ENCODE measurements at places on chromosomes 6 and 20. TPM values are rescaled to one million over a fixed set of nuclear protein-coding genes. Genes with fewer than 3 reads are reported as not detected.

The SLC9A8 gene
- total RNA-seq = 6.9 TPM

The HMGN4 gene
- 111 TPM for total RNA-seq

DNA sequence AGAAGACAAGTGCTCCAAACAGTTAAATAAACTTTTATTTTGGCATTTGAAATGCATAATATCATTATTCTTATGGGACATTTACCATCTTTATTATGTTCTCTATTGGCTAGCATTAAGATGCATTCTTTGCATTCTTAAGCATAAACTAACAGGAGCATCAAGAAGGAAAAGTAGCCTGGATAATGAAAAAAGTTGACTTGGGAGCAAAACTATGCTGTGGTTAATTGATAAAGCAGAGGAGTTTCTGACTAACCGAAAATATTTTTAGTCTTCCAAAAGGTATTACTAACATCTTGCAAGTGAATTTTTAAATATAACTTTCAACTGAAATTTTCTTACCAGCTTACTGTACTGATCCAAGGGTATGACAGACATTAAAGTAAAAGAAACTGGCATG, 140.3 kb downstream of the FLRT3 start:
- no peaks in the 10 kb centered on the region for H3K36me3 ChIP-seq
- DNase-seq = peak; percentile 83
- H3K27me3 ChIP-seq = no peaks in the 10 kb centered on the region
- H3K4me3 ChIP-seq = no peak overlapping the region

DNA sequence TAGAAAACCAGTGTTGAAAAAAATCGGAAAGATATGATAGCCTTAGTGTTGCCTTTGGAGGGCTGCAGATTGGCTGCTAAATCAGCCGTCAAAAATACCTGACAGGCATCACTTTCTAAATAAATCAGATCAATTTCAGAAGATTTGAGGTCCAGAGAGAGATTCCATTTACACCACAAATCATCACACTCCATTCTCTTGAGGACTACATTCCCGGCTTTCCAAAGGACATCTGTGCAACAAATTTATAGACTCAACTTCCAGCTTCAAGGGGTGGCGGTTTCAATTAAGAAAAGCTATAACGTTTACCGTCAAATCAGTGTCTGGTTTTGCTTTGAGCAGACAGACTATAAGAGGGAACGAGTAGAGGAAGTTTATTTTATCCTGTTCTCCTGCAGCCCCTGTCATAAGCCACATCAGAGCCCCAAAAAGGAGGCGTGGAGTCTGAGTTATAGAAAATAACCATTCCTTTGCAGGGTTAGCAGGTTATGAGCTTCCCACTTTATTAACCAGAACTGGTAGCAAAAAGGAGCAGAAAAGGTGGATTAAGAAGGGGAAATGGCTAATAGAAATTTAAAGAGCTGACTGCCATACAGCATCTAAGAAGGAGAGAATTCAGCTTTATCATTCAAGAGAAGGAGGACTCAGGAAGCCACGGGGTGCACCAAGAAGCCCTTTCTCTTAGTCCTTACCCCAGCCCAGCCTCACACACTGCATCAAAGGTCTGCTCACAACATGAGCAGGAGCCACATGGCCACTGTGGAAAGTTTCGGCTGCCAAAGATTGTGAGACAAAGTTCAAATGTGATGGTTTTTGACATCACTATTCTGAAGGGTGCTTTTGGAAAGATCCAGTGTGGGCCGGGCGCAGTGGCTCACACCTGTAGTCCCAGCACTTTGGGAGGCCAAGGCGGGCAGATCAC, 12.9 kb upstream of the UQCC2 start:
- no peaks in the 10 kb centered on the region for H3K36me3 ChIP-seq
- peaks cover 28% of the 10 kb centered on the region for H3K27me3 ChIP-seq
- no peak overlapping the region for H3K27ac ChIP-seq

GRCh38 chr6:148765898-148766808, 19.3 kb downstream of the UST start:
- no peaks in the 10 kb centered on the region for H3K27me3 ChIP-seq
- no peak overlapping the region for H3K4me3 ChIP-seq
- no peak for DNase-seq
- H3K36me3 ChIP-seq = no peaks in the 10 kb centered on the region
- peaks cover 8% of the 10 kb centered on the region for H3K4me1 ChIP-seq
